Esophagus squamous epithelium (tissue), 5 donors: ENCODE measurements at places on chromosomes 3 and 15. TPM values are rescaled to one million over a fixed set of nuclear protein-coding genes. Genes with fewer than 3 reads are reported as not detected.

Gene RBP2
- total RNA-seq, result not detected

Gene LRRC49
- 0.34 TPM for total RNA-seq

Gene CMTM7
- 0.35 TPM for total RNA-seq

Gene ZKSCAN7
- total RNA-seq, result 0.83 TPM

Gene STAG1
- 28.5 TPM for total RNA-seq

Gene LXN
- 8.1 TPM for total RNA-seq

Gene A4GNT
- not detected for total RNA-seq

Gene LTF
- 204 TPM for total RNA-seq

Gene XCR1
- total RNA-seq, result 0.12 TPM

Gene SAMMSON
- total RNA-seq, result not detected

Gene SV2B
- total RNA-seq, result not detected

Gene EHHADH
- 6.1 TPM for total RNA-seq

Gene SEMA5B
- 0.21 TPM for total RNA-seq

Gene PLAAT1
- 4.6 TPM for total RNA-seq

Gene CCR9
- not detected for total RNA-seq

Gene ZBED2
- 9.4 TPM for total RNA-seq

Gene GOLGA8J
- not detected for total RNA-seq

Gene ANKUB1
- total RNA-seq, result not detected

Gene VPS18
- 20.6 TPM for total RNA-seq

Gene SOX14
- total RNA-seq, result not detected

Gene CHST13
- total RNA-seq, result 0.23 TPM

Gene MESP2
- 0.83 TPM for total RNA-seq
